ENCODE measurements at places on chromosomes 11 and 22.

- no peak for DNase-seq
These were observed 344.9 kb downstream of the DYNC2H1 start for GRCh38 chr11:103453915-103454709.

DNA sequence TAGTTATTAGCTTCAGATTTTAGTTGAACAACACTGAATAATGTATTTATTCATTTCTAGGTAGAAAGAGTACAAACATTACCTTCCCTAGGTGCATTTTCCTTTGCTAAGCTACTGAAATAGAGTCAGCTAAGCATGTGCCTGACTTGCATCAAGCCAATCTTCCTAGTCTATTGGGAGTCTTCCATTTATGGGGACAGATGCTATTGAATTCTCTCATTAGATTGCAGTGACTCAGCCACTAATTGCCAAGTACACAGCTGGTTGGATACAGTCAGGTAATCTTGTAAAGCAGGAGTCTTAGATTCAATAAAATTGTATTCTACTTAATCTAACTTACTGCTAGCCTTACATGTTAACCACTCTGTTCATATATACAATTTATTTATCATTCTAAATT lies 55.2 kb upstream of the RPS13 start:
- DNase-seq = no peak

DNA sequence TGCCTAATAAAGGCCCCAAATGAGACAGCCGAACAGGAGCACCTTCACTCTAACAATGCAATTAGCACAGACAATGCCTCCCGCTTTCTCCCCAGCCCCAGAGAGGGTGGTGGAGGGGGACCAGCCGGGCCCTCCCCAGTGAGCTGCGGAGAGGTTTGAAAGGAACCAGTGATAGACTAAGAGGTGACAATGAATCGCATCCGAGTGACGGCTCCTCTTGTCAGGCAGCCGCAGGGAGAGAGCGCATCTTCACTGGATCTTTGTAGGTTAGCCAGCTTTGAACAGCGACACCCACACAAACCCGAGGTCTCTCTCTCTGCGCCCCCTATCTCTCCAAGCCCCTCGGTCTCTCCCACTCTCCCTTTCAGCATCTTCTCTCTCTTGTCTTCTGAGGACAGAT lies 28.0 kb downstream of the FLRT1 start:
- DNase-seq = no peak

GRCh38 chr11:79940165-79940564 lies 499.3 kb upstream of the TENM4 start:
- DNase-seq = peak; percentile 9

DNA sequence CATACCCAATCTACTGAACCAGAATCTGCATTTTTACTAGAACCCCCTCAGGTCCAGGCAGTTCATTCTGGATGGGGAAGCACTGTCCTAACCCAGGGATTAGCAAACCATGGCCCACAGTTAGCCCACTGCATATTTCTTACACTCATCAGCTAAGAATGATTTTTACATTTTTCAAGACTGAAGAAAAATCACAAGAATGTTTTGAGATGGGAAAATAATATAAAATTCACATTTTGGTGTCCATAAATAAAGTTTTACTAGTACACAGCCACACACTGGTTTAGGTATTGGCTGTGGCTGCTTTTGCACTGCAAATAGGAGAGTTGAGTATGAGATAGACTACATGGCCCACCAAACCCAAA lies 59.4 kb downstream of the PPFIBP2 start:
- DNase-seq = no peak

DNA sequence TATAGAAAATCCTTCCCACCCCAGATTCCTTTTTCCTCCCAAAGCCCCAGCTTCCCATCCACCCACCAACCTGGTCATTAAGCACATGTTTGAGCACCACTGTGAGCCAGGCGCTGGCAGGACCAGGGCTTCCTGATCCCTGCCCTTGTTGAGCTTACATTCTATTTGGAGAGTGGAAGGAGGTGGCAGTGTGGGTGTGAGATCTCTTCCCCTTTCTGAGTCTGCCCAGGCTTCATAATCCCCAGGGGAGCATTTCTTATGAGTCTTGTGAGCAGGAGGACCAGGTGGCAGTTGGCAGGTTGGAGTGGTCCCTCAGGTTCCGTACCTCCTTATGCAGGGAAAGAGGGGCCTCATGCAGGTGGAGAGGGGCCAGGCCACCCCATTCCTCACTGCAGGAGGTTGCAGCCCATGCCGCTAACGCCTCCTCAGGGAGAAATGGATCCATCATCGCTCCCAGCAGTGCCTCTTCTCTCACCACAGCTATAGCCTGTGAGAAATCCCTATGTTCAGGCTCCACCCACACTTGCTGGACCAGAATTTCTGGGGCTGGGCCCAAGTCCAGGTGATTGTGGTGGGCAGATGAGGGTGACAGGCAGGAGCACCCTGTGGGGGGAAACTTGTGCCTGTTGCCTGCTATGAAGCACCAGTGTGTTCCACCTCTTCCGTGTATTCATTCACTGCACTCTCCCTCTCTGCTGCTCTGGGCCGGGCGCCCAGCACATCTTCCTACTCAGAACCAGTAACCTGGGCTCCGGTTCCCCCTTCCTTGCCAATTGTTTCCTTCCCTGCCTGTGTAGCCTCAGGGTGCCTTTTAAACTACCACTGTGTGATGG lies 23.5 kb downstream of the UBE2L3 start:
- DNase-seq = no peak

- DNase-seq = no peak
These were observed 107.9 kb upstream of the BID start for GRCh38 chr22:17882162-17882561.

DNA sequence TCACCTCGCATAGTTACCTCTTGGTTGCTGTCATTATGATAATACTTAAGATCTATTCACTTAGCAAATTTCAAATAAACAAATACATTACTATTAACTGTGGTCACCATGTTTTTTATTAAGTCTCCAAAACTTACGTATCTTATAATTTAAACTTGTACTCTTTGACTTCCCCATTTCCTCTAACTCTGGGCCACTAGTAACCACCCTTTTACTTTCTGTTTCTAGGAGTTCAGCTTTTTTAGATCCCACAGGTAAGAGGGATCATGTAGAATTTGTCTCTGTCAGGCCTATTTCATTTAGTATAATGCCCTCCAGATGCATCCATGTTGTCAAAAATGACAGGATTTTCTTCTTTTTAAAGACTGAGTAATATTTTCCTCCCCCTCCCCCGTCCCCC lies 212.4 kb upstream of the C11orf87 start:
- DNase-seq = no peak

Data from left renal pelvis (tissue), 4 donors.